ENCODE measurements at places on chromosomes 16 and 17.

GRCh38 chr16:51864575-51864974, 682.4 kb downstream of the TOX3 start:
- DNase-seq, result no peak

DNA sequence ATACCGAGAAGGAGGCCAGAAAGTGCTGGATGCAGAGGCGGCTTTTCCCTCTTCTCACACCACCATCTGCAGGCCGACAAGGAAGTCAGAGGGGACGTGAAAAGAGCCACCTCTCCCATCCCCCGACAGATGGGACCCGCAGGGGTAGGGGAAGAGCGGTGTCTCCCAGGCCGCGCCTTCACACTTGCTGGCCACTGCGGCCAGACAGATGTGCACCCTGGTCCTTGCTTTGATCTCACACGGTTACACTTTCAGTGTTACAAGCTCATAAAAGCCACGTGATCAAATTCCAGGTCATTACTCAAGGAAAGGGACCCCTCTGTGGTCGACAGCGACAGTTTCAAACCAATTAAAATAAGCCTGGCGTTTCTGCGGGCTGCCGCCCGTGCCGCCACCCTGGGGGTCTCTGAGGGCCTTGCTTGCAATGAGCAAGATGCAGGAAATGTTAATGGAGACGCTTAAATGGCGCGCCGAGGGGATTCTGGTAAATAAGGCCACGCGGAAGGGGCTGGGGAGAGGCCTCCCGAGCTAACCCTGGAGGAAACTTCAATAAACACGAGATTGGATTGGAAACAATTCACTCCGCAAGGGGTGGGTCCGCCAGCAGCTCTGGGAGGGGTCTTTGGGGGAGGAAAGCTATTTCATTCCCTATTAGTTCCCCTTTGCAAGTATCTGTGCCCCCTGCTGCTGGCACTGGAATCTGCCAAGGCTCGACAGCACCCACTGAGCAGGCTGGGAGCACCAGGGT, 240.9 kb downstream of the ENGASE start:
- no peak for DNase-seq

GRCh38 chr17:4636474-4637100, 4.9 kb downstream of the ALOX15 start:
- DNase-seq, result no peak

DNA sequence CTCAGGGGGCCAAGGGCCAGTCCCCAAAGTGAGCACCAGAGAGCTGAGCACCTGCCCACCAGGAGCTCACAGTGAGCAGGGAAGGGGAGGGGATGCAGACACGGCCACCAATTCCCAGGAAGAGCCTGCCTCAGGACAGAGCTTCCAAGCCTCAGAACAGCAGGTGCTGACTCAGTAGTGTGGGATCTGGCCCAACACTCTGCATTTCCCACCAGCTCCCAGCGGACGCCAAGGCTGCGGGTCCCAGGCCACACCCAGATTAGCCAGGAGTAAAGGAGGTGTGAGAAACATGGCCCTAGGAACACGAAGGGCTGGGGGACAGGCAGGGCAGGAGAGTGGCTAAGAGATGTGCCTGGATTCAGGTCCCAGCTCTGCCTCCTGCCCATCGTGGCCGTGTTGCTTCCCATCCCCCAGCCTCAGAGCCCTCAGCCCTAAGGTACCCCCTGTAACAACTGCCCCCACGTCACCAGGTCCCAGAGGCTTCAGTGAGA, 28.4 kb upstream of the EIF1 start:
- DNase-seq, result no peak

- no peak for DNase-seq
Observed at GRCh38 chr16:76385601-76386230, 108.5 kb downstream of the CNTNAP4 start.

GRCh38 chr17:49063652-49064051, 66.5 kb downstream of the IGF2BP1 start:
- DNase-seq, result no peak

DNA sequence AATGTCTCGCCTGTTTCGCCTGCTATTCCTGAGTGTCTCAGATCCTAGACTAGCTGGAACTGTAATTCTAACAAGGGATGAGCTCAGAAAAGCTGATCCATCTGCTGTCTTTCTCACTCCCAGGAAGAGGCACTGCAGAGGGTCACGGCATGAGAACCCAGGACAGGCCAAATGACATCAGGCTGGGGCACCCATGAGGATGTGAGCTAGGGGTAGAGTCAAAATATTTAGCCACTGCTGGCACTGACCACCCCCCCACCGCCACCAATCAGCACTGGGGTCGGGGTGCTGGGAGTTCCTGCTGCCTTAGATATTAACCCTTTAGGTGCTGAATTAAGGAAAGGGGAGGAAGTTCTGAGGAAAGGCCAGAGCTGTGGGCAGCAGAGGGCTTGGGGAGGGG, 112.4 kb downstream of the IRX3 start:
- no peak for DNase-seq

GRCh38 chr17:47717979-47718621, 14.9 kb upstream of the TBX21 start:
- DNase-seq, result no peak

GRCh38 chr17:73423806-73424205, 112.0 kb upstream of the CDC42EP4 start:
- no peak for DNase-seq

- no peak for DNase-seq
Observed at GRCh38 chr16:81224824-81225223, 13.7 kb upstream of the BCO1 start.

DNA sequence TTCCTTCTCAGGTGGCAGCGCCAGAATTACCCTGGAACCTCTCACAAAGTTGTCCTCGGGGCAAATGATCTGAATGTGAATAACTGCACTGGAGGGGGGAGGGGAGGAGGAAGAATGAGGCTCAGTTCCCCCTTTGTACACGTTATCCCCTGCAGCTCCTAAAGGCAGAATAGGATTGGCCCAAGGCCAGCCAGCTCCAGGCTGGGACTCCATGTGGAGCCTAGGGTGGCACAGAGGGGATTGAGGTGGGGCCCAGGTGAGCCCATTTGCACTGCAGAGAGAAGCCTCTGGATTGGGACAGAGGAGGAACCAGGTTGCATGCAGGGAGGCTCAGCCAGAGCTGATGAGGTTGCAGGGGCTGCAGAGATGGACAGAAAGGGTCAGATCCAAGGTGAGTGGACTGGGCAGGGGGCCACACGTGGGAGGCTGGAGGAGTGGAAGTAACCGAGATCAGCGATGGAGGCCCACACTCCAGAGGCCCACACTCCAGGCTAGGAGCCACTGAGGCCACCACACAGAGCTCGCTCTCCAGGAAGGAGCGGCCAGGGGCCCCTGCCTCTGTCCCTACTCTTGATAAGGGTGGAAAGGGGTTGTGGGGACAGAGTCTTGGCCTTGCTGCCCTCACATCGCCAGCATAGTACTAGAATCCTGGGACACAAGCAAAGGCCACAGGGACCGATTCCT, 78.6 kb downstream of the RBFOX3 start:
- DNase-seq, result no peak

DNA sequence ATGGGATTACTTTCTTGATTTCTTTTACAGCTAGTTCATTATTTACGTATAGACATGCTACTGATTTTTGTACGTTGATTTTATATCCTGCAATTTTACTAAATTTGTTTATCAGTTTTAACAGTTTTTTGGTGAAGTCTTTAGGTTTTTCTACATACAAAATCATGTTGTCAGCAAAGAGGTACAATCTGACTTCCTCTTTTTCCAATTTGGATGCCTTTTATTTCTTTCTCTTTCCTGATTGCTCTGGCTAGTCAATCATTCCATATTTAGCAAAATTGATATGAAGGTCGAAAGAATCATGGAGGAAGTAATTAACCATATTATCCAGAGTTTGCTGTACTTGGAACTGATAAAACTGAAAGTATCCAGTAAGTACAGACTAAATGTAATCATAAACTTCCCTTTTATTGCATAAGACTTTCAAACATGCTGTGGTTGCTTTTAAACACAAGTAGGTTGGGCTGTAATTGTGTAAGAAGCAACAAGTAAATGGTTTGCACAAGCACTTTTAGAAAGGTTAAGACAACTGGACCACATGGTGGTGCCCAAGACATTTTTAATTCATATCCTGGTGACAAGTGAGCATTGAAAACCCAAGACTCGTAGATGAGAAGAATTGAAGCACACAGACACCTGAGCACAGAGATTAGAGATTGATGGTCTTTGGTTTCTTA, 8.4 kb downstream of the GDE1 start:
- DNase-seq, result no peak

DNA sequence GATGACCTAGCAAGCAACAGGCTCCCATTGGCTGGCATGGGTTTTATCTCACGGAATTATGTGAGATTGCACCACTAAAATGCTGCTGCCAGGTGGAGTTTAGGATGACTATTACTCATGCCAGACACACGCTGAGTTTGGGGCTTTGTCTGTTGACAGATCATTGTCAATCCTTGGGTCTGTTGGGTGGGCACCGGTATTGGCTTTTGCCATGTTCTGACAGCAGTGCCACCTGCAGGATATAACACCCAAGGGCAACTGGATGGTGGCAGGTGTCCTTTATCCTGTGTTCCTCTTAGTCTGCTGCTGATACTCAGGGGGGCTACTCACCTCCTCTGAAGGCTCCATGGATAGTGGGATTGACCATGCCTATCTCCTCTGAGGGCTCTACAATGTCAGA, 221.6 kb upstream of the DYNLRB2 start:
- no peak for DNase-seq

GRCh38 chr16:81514568-81515258, 70.1 kb downstream of the CMIP start:
- no peak for DNase-seq

DNA sequence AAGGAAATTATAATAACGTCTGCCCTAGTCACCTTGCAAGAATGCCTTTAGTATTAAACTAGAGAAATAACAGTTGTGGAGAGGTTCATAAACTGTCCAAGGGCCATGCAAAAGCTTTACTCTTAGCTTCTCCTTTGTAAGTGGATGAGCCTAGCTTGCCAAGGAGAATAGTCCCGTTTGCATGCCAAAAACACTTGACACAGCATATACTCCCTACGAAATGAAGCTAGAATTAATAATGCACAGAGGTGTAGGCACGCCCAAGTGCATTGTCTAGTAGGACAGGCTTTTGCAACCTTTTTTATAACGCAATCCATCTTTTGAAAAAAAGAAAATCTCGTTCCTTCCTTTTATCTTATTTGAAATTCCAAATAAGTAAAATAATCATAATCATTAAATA, 12.8 kb upstream of the CDRT4 start:
- no peak for DNase-seq

DNA sequence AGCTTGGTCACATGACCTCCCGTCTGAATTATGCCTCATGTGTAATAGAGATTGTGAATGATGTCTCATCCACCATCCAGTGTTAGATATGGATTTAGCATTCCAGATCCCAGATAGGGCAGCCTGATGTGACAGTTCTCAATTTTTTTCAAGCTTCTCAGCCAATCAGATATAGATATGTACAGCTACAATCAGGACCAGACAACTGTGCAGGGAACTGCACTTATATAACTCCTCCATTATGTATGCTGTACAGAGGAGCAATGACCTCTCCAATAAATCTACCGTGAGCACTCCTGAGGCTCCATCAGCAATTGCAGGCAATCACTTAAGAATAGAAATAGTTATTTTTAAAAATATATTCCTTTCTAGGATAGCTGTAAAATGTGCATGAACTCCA, 722.8 kb upstream of the SOX9 start:
- no peak for DNase-seq

GRCh38 chr17:9432934-9433421, 142.6 kb downstream of the STX8 start:
- DNase-seq, result no peak

DNA sequence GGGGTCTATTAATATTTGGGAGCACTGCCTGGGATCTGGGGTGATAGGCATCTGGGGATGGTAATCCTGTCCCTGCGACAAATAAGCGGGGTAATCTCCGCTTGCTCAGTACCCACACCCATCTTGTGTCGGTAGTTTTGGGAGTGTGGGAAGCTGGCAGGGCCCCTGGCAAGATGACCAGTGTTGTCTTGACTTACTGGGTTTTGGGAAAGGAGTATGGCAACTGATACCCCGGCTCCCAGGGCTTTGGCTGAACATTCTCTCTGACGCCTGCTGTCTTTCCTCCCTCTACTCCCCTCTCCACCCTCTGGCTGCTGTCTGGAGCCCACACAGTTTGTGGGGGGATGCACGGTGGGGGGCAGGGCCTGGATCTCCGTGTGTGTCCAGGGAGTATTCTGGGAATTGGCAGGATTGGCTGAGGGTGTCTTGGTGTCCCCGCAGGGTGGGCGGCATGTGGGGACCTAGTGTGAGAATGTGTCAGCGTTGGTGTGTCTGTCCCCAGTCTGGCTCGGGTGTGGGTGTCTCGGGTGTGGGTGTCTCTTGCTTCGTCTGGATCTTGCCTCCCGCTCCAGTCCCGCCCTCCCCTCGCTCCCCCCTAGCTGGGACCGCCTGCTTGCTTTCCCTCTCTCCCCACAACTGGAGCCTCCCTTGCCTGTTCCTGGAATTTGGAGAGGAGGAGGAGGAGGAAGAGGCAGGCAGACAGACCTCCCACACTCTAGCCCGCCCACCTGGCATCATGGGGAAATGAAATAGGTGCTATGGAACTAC, 12.0 kb downstream of the RARA start:
- DNase-seq, result no peak

- DNase-seq, result no peak
Observed at GRCh38 chr17:62617894-62618472, 9.5 kb upstream of the MRC2 start.

GRCh38 chr16:83115491-83116232, 488.9 kb downstream of the CDH13 start:
- no peak for DNase-seq

DNA sequence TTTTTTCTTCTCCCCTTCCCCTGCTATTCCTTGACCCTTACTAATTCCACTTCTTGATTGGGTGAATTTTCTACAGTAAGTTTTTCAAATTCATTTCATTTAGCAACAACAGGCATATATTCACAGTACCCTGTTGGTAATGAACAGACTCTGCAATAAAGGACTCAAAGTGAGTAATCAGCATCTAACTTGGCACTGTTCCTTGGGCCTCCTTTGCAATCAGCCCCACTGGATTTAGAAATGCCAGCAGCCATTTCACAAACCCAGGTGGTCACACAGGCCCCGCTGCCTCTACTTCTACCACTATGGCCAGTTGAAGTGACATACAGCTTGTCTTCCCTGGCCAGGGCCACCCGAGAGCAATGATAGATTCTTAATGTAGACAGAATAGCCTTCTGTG, 113.8 kb downstream of the CYB561 start:
- DNase-seq, result no peak

All from GM20000 (cell line).